ENCODE measurements at places on chromosomes 1 and 21.

DNA sequence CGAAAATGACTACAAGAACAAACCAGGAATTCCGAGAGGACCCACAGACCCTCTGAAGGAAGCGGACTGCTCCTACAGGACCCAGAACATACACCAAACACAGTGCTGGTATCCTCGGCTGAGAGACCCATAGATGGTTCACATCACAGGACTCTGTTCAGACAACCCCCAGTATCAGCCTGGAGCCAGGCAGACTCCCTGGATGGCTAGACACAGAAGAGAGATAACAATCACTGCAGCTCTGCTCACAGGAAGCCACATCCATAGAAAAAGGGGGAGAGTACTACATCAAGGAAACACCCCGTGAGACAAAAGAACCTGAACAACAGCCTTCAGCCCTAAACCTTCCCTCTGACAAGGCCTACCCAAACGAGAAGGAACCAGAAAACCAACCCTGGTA is 434.0 kb upstream of the NR5A2 start:
- DNase-seq: no peak

DNA sequence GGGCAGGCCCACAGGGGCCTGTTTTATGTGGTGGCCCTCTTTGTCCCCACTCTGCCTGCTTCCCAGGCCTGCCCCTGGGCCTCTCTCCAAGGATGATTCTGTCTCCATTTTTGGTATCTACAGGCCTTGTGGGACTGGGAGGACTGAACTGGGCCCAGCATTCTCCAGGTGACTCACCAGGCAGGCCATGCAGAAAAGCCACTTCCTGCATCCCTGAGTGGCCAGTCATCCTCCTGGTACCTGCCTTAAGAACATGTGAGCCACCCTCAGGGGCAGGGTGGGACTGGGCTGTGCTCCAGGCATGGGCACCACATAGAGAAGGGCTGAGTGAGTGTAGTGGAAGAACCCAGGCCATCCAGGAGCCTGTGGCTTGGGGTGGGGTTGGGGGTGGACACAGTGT is 20.0 kb upstream of the BCAR3 start:
- no peak for DNase-seq

DNA sequence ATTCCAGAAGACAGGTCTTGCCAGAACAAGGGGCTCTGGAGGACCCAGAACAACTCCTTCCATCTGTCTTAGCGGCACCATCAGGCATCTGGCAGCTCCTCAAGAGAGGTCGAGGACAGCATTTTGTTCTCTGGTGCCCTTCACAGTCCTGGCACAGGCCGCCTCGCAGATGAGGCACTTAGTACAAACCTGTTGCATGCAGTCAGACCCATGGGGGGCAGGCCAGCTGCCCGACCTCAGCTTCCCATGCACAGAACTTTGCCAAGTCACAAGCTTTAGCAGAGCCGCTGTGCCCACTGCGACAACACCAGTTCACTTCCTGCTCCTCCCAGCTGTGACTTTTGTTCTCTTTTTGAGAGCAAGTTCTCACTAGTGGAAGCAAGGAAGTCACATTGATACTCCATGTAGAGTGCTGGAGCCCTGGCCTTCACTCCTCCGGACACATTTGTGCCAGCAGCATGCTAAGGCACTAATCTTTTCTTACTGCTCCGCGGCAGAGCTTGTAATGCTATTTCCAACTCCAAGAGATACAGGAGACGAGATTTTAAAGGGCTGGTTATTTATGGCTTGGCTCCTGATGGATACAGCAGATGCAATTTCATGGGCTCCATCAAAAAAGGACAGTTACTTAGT is 44.6 kb downstream of the HMGB4 start:
- DNase-seq: no peak

- no peak for DNase-seq
These were observed 40.2 kb downstream of the DUSP10 start for GRCh38 chr1:221701570-221702186.

DNA sequence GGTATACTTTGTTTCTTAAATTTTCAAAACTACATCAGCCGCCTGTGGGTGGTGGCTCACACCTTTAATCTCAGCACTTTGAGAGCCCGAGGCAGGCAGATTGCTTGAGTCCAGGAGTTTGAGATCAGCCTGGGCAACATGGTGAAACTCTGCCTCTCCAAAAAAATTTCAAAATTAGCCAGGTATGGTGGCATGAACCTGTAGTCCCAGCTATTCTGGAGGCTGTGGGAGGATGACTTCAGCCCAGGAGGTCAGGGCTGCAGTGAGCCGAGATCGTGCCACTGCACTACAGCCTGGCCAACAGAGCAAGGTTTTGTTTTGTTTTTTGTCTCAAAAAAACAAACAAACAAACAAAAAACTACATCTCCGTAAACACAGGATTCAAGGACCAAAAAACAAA is 3.3 kb downstream of the EYA3 start:
- no peak for DNase-seq

Data from stimulated activated CD8-positive, alpha-beta memory T cell treated with anti-CD3 and anti-CD28 coated beads, Interleukin-2, amount 100 ng/mL, for 1 hour (primary cell).